Activated naive CD4-positive, alpha-beta T cell treated with anti-CD3 and anti-CD28 coated beads, Interleukin-2, amount 10 ng/mL, durations not matched to agents 7 days and 5 days (primary cell): ENCODE measurements at places on chromosomes 16 and 17.

GRCh38 chr17:50380369-50381259 is 7.6 kb downstream of the EME1 start:
- peak overlapping the region; percentile 11 for H3K27ac ChIP-seq
- H3K27me3 ChIP-seq, result no peaks in the 10 kb centered on the region
- no peak for DNase-seq
- H3K4me3 ChIP-seq, result no peak overlapping the region
- H3K36me3 ChIP-seq, result peaks cover 61% of the 10 kb centered on the region

- H3K36me3 ChIP-seq, result no peaks in the 10 kb centered on the region
- H3K27me3 ChIP-seq, result peaks cover 7% of the 10 kb centered on the region
- no peaks in the 10 kb centered on the region for H3K4me1 ChIP-seq
- no peak overlapping the region for H3K27ac ChIP-seq
Measured at GRCh38 chr16:86101897-86102157, 202.9 kb downstream of the IRF8 start.

DNA sequence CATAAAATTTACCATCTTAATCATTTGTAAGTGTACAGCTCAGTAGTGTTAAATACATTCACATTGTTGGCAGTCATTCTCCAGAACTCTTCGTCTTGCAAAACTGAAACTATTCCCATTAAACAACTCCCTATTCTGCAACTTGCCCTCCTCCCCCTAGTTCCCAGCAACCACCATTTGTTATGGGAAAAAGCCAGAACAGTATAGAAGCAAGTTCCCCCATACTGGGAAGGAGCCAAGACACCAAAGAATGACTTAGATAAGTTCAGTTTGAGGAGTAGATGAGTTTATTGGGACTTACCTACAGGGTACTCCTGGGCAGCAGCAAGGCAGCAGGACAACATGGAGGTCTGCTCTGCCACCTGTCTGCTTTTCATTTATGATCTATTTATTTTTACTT is 39.3 kb upstream of the TEKT1 start:
- H3K36me3 ChIP-seq, result no peaks in the 10 kb centered on the region
- no peaks in the 10 kb centered on the region for H3K4me1 ChIP-seq
- DNase-seq, result no peak
- H3K27ac ChIP-seq, result no peak overlapping the region

DNA sequence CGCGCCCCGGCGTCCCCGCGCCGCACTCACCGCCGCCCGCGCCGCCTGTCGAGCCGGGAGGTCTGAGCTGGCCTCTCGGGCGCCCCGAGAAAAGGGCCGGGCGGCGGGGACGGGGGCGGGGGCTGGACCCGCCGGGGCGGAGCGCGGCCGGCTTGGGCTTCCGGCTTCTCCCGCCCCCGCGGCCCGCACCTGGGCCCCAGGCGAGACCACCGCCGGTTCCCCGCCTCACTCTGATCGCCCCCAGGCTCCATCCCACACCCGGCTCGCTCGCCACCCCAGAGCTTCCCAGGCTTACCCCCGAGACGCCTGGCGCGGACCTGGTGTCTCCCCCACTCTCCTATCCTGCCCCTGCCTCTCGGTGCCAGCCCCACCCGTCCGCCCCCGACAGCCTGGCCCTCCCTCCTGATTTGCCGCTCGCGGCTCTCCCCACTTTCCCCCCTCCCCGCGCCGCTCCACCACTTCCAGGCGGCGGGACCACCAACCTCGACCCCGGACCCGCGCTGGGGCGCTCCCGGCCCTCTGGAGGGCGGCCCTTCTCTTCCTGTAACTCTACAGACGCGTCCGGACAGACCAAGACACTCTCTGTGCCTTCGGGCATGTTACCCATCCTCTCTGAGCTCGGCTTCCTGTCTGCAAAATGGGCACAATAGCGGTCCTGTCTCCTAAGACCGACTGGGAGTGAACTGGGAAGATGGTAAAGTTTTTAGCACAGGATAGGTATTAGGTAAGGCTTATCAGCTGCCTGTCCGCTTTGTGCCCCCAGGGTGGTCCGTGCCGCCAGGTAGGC is at the start of gene LITAF:
TSS of gene LITAF (minus strand) at position 64 of the 787 bp plus-strand sequence. CDS start 30,189 bp downstream, outside the sequence.
- H3K4me3 ChIP-seq, result peak within 1 kb of the TSS; percentile 99
- H3K4me1 ChIP-seq, result peaks cover 42% of the 10 kb centered on the region
- H3K27ac ChIP-seq, result peak within 1 kb of the TSS; percentile 94

DNA sequence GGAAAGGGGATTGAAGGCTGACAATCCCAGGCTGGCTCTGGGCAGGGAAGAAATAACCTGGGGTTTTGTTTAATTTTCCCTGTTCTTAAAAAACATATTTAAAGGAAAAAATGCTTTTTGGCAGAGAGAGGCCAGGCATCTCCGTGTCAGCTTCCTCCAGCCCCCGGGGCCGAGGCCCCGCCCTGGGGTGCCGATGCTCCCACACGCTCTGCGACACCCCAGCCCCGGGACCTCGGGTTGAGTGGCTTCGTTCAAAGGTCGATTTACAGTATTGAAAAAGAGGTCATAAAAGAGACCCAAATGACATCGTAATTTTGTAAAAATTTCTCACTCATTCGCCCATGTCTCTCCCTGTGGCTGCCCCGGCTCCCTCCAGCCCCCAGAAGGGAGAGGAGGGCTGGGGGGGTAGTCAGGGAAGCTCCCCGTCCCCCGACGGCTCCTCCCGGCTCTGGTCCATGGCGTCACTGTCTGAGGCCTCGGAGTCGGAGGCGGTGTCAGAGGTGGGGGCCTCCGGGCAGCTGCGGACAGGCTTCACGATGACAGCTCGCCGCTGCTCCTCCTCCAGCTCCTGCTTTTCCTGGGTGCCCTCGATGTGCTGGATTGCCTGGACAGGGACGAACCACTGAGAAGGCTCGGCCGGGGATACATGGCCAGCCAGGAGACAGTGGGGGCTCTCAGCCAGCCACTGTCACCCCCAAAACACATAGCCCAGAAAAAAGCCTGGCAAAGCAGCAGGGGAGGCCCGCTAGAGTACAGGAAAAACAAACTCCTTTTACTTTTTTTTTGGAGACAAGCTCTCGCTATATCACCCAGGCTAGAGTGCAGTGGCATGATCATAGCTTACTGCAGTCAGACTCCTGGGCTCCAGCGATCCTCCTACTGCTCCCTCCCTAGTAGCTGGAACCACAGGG is 14.9 kb downstream of the TFAP4 start:
- H3K4me3 ChIP-seq, result no peak overlapping the region
- peaks cover 18% of the 10 kb centered on the region for H3K36me3 ChIP-seq
- DNase-seq, result no peak
- peaks cover 12% of the 10 kb centered on the region for H3K4me1 ChIP-seq
